ENCODE measurements at places on chromosomes 2 and 18.
A peak's percentile ranks its signal among the peaks of the same experiment; 100 is the strongest.

- no peak for DNase-seq
These were observed 8.4 kb downstream of the INPP4A start for GRCh38 chr2:98453083-98453482.

GRCh38 chr2:165529130-165529529, 59.6 kb downstream of the CSRNP3 start:
- no peak for DNase-seq

DNA sequence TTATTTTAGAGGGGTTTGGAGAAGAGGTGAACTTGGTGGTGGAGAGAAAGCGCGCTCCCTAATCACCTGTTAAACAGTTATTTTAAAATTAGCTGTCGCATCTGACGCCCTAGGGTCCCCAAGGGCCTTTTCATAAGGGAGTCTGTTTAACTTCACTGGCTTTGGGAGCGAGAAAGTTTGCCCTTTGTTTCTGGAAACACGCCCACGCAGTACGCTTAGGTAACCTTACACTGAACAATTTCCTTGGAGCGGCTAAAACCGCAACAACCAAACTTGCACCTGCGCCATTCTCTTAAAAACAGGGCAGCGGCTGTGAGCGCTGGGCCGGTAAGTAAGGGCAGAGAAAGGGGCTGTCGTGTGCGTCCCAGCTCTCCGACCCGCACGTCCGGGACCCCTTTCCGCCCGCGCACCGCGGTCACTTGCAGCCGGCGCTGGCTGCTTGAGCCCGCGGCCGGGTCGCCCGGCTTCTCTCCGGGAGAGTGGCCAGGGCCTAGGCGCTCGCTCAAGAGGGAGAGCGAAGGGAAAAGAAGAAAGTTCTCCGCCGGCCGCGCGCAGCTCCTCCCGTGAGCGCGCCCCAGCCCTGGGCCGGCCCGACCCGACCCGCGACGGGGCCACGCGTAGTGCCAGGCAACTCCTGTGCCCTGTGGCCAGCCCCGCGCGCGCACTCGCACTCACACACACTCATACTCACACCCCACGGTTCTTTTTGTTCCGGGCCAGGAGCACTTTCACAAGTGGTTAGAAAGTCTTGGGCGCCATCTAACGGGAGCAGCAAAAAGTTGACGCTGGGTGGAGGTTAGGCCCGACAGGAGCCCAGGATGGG, 19.2 kb downstream of the POU3F3 start:
- peak; percentile 66 for DNase-seq

- no peak for DNase-seq
These were observed 39.4 kb upstream of the TPO start for GRCh38 chr2:1373830-1374229.

DNA sequence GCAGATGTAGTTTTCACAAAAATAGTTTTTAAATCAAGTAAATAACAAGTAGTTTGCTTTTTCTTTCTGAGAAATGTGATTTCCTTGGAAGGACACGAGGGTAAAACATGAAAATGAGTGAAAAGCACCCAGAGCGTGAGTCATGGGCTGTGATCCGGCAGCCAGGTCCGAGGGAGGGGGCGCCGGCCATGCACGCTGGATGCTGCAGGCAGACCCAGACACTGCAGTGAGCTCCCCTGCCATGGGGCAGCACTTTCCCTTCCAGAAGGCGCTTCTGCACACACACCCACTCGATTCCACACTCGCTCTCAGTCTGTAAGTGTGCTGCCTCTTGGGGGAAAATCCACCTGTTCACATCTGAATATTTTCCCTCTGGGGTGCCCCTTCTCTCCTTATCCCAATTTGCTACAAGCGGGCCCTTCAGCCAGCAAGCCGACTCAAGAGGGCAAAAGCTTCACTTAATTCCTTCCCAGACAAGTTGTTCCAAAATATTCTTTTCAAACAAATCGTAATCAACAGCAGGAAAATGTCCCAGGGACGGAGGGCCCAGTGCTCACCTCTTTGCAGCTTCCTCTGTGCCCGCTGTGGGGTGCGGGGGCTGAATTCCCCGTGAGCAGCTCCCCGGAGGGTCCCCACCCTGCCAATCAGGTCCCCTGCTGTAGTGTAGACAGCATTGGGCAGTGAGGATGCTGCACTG, 87.0 kb upstream of the ID2 start:
- DNase-seq: no peak

GRCh38 chr2:75896779-75897366, 186.2 kb upstream of the GCFC2 start:
- DNase-seq: no peak

DNA sequence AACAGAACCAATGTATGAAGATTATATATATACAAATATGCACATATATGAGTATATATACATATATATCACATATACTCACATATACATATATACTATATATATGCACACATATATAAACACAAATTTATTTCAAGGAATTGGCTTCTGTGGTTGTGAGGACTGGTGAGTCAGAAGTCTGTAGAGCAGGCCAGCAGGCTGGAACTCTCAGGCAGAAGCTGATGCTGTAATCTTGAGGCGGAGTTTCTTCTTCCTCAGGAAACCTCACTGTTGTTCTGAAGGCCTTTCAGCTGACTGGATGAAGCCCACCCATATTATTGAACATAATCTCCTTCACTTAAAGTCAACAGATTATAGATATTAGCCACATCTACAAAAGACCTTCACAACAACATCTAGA, 143.9 kb upstream of the CREB1 start:
- DNase-seq: no peak

DNA sequence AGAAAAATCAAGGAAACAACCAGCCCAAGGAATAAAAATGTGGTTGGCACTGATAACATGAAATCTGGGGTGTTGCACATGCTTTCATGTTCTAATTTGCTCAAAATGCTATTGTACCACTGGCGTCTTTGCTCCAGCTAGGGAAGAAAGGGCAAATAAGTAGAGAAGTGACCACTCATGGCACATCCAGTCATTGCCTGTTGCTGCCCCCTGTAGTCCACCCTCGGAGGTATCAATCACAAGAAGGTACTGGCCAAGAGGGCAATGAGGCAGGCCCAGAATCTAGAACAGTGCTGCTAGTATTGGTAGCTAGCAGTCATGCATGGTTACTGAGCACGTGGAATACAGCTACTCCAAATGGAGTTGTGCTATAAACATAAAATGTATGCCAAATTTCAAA, 213.4 kb downstream of the CDCA7 start:
- DNase-seq: no peak

DNA sequence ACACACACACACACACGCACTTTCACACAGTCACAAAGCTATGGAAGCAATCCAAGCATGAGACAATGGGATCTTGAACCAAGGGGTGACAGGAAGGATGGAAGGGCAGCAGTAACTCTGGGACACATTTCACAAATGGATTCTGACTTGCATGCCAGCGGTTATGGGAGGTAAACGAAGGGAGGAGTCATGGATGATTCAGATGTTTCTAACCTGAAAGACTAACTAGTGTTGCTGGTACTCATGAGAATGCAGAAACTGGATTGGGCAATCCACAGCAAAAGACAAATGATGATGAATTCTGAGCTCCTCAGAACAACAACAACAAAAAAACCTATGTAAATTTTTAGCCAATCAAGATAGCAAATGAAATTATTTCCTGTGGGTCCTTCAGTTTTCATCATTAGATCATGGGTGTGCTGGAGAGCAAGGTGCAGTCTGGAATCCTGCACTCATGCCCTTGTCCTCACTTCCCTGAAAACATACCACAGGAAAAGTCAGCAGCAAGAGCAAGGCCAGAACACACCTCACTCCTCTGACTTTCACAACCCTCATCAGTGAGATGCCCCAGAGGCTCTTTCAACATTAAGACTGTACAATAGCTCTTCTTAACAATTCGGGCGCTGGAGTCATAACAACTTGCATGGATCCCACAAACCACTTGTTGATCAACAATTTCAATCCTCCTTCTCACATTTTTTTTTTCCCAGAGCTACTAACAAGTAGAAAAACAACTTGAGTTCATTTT, 32.6 kb downstream of the ABCA12 start:
- no peak for DNase-seq

DNA sequence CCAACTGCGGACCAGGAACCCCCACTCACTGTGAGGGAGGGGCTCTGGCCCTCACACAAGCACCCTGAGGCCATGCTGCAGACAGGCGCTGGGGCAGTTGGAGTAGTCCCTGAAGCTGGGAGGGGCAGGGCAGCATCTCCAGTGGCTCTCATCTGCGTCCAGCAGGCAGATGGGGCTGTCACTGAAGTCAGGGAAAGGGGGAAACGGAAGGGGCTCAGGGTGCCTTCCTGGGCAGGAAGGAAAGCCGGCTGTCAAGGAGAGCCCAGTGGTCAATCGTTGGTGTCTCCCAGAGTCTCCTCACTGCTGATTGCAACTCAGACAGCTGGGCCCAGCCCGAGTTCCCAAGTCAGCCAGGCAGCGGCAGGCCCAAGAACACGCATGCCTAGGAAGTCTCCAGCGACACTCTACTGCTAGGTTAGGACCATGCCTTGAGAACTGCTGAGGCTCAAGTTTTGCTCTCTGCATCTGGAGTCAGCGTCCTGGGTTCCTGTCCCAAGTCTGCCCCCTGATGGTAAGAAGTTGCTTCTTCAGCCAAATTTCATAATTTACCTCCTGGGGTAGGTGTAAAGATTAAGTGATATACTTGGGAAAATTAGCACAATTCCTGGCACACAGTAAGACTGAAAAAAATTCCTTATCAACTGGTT, 27.4 kb upstream of the NMUR1 start:
- peak; percentile 57 for DNase-seq

DNA sequence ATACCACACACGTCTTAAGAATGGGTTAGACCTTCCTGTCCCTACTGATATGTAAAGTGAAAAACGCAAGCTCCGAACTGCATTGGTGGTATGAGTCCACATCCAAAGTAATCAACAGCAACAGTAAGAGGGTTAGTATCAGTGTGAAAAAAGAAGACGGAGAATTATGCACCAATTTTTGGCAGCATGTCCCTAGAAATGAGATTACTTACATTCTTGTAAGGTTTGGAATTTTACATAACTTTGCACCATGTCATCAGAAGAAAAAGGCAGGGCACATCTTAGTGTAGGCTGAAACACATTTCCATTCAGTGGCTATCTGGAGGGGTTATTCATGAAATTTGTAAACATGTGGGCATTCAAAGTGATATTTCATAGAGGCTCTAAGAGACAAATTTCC, 88.2 kb downstream of the LONRF2 start:
- no peak for DNase-seq

GRCh38 chr2:197809064-197809463, 4.7 kb downstream of the PLCL1 start:
- DNase-seq: no peak

- DNase-seq: no peak
These were observed 60.5 kb downstream of the FANCL start for GRCh38 chr2:58180635-58181034.

- no peak for DNase-seq
These were observed 677.0 kb downstream of the RNF144A start for GRCh38 chr2:7594211-7594610.

- DNase-seq: no peak
These were observed 40.7 kb downstream of the GDF7 start for GRCh38 chr2:20707601-20708000.

DNA sequence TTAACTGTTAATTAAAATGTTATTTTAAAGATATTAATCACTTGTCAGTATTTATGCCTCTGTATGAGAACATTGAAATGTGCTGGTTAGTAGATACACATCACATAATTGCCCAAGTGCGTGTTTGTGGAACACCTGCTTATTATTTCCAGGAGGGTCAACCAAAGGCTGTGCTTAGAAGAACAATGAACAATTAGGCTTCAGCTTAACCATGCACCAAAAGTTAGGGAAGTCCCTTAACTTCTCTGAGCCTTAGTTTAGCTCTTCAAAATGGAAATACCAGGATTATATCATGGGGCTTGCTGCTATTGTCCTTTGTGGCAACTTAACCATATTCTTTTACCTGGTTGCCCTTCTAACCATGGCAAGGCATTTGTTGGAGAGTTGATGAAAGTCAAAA, 43.0 kb upstream of the PLA2R1 start:
- DNase-seq: no peak

DNA sequence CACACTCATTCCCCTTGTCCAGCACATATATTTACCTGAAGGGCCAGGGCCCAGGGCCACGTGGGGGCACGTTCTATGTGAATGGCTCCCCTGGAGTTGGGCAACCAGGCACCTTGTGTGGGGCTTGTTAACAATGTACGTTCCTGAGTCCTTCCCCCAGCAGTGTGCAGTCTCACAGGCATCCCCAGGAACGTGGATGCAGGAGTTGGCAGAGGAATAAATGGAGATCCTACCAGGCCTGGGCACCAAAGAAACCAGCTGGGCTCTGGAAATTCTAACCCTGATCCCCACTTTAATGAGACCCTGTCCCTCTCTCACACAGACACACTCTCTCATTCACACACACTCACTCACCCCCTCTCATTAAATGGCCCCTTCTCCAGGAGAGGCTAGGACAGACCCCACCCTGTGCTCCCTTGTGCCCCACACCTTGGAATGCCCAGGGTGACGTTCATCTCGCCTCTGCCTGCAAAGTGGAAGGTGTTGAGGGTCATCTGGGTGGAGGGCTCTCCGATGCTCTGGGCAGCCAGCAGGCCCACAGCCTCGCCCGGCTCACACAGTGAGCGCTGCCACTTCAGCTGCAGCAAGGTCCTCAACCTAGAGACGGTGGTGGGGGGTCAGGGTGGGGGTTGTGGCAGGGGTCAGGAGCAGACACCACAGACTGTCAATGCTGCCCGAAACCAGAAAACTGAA, 65.6 kb downstream of the POLR1A start:
- no peak for DNase-seq

DNA sequence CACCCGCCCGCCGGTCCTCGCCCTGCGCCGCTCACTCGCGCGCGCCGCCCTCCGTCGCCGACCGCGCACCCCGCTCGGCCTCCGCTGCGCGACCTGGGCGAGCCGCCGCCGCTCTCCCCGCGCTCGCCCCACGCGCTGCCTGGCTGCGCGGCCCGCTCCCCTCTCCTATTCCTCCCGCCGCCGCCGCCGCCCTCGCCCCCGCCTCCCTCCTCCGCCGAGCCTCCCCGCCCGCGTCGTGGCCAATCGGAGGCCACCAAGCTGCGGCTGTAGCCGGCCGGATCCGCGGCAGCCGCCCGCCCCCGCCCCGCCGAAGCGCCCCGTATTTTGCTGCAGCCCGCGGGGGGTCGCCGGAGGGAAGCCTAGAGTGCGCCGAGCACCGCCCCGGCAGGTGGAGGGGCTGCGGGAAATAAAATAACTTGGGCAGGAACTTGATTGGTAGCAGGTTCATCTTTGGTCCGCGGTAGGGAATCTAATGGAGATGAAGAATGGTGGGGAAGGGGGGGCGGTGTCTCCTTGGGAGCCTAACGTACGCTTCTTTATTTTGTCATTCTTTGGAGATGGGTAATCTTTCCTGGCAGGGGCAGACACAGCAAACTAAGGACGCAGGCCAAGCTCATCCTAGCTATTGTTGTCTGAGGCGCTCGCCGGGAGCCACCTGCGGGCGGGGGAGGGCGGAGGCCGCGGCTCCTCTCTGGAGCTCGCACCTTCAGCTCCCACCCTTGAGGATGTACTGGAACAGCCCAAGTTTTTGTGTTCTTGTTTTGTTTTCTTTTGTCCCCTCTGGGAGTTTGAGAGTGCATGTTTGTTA, 1.1 kb upstream of the CDH2 start:
- no peak for DNase-seq

GRCh38 chr2:12416600-12416999, 300.1 kb upstream of the TRIB2 start:
- peak; percentile 46 for DNase-seq

- DNase-seq: no peak
These were observed 160.2 kb downstream of the TAF4B start for GRCh38 chr18:26386441-26386840.
